ENCODE measurements at places on chromosomes 11 and 22.

DNA sequence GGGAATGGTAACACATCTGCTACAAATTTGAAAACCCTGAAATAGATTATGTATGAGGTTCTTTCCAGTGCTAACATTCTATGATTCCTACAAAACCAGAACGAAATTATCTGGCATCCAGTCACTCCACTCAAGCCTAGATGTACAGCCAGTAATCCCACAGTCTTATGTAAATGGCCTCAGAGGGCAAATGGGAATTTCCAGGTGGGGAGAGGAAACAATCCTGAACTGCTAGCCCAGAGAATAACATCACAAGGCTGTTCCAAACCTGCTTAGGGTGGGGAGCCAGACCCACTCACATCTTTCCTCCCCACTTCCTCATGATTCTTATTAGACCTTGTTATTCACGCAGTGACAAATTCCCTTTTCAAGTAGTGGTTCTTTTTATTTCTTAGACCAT, 3.5 kb downstream of the FIBIN start:
- no peak for DNase-seq

- DNase-seq = no peak
Observed at GRCh38 chr11:26065944-26066343, 266.0 kb upstream of the ANO3 start.

DNA sequence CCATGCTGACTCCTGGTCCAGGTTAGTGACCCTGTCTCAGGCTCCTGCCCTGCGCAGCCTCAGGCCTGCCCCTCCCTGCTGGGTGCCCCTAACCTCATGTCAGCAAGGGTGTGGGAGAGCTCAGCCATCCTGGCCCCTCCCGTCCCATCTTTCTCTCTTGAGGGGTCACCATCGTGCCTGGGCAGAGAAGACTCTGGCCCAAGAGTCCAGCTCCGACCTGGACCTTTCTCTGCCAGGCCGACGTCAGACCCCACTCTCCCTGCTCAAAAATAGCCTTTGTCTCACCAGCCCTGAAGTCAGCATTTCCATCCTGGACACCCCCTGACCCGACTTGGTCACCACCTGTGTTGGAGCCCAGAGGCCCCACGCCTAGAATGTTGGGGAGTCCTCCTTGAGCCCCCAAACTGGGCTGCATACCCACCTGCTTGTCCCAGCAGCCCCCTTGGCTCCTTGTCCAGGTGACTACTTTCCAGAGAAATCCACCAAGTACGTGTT, 4.9 kb downstream of the SCGB1C1 start:
- no peak for DNase-seq

GRCh38 chr11:788953-789940, 643 bp downstream of the CEND1 start:
- DNase-seq = no peak

GRCh38 chr11:92623055-92623454, 346.4 kb upstream of the MTNR1B start:
- no peak for DNase-seq

GRCh38 chr11:35313066-35313759, 106.1 kb downstream of the SLC1A2 start:
- no peak for DNase-seq

DNA sequence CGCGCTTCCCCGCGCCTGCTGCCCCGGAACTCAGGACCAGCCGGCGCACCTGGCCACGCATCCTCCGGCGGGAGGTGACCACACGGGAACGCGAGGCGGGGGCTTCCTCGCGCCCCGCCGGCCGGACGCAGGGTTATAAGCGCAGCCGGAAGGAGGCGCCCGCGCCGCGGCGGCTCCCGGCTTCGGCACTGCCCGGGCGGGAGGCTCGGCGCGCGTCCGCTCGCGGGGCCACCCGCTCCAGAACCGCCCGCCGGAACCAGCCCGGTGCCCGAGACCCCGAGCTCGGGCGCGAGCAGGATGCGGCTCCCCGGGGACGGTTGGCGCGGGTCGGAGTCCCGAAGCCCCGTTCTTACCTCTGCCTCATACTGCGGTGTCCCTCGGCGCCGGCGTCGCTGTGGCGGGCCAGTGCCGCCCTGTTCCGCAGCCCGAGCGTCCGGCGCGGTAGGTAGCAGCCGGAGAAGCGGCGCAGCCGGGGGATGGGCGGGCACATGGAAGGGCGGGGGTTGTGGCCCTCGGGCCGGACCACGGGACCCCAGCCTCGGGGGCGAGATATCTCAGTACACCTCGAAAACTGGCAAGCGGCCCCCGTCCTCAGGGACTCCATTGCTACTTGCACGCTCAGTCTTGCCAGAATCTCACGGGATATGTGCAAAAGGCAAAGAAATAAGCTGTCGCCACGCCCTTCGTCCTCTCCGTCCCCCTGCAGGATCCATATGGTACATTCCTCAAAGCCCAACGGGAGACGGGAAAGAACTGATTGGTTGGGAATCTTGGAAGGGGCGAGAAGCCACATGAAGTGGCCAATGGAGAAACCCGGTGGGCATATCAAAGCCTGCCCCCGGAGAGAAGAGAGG, 23.1 kb downstream of the MICAL3 start:
- peak; percentile 61 for DNase-seq

GRCh38 chr11:111193924-111194490, 51.5 kb upstream of the POU2AF2 start:
- DNase-seq = no peak

- no peak for DNase-seq
Observed at GRCh38 chr11:80916173-80916798, 1475.5 kb upstream of the TENM4 start.

- no peak for DNase-seq
Observed at GRCh38 chr11:125062218-125062930, 731 bp upstream of the SLC37A2 start.

GRCh38 chr11:75814363-75814676, 690 bp upstream of the UVRAG start:
- DNase-seq = no peak

DNA sequence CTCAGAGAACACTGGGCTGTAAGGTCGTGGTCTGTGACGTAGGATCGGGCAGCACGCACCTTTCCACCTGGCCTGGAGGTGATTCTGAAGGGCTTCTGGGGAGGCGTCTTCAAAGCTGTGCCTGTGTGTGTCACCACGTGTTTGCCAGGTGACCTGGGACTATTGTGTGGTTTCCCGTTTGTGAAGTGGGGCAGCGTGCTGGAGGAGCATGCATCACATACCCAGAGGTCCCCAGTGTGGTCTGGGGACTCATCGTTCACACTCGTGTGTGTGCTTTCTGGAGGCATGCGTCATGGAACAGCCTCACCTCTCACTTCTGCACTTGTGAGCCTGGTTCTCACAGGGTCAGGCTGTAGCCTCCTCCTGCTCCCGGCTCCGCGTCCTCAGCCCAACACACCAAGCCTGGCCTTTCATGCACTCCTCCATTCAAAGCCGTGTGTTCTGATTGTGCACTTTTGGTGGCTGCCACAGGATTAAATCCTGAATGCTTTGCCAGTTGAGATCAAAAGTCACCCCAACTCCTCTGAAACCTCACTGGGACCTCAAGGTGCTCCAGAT, 106.3 kb downstream of the KCNQ1OT1 start:
- DNase-seq = no peak

GRCh38 chr11:7546324-7546791, 32.6 kb downstream of the PPFIBP2 start:
- no peak for DNase-seq

GRCh38 chr11:111177037-111177871, 68.3 kb upstream of the POU2AF2 start:
- no peak for DNase-seq

GRCh38 chr11:126833065-126833464, 167.5 kb downstream of the KIRREL3 start:
- DNase-seq = no peak

DNA sequence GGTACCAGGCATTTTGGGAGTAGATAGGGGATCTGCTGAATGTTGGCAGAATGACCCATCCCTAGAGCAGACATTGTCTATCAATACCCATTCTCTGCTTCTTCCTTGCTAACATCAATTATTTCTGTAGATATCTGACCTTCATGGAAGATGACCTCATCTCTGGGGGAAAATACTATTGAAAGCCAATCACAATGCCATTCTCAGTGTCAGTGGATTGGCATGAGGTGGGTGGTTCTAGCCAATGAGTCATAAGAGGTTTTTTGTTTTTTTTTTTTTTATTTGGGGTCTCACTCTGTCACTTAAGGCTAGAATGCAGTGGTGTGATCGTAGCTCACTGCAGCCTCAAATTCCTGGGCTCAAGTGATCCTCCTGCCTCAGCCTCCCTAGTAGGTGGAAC, 42.5 kb downstream of the SNX19 start:
- DNase-seq = no peak

GRCh38 chr11:1480555-1481482, 5.8 kb downstream of the MOB2 start:
- no peak for DNase-seq

GRCh38 chr22:41517172-41518047, 26.9 kb downstream of the POLR3H start:
- DNase-seq = no peak

GRCh38 chr22:43013355-43014315, 1.3 kb downstream of the PACSIN2 start:
- DNase-seq = no peak

DNA sequence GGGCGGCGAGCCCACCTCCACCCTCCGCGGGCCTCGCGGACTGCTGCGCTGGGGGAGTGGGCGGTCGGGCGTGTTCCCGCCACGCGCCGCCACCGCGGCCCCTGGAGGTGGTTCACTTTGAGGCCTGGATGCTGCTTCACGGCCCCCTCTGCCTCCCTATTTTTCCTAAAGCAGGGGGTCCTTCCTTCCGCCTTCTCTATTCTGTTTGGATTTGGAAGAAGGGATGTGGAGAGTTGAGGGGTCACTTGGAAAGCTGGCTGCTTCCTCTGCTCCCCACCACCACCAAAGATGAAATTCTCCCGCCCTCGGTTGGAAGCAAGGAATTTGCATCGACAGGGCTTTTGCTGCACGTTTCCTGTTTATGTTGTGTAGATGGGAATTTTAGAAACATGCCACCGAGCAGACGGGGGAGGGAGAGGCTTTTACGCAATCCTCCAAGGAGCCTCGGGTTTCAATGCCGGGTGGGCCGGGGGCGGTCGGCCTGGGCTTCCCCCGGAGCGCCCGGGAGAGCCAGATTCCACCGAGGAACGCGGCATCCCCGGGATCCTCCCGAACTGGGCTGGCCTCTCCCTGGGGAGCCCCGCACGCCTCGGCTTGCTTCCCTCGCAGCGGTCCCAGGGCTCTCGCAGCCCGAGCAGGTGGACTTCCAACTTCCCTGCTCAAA, 403 bp upstream of the SBF2 start:
- no peak for DNase-seq

DNA sequence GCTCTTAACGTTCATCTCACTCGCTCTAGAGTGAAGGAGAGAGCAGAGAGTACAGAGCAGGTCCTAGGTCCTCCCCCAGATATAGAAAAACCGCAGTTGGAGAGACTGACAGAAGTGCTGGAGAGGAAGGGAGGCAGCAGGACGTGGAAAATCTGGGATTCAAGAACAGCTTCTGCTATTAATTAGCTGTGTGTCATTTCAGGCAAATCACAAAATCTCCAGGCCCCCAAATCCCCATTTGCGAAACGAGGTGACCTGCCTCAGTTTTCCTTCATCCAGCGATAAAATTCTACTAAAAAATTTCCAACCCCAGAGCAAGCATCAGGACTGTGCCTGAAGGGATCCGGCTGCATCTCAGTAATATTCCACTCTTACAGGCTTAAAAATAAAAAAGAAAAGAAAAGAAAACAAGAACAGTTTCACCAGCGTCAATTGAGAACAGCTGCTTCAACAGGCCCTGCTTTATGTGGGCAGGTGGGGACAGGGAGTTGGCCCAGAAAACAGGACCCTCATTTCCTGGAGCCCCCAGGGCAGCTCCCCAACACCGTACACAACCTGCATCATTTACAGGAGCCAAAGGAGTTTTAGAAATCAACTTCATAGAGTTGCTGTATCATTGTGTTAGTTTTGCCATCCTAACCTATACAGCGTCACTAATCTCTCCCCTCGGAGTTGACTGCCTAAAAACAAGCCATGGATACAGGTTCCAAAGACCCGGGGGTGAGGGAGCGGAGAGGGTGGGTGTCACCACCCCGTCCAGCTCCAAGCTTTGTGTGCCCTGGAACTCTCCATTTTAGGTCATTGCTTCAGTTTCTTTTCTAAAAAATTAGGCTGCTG, 2.3 kb upstream of the MALAT1 start:
- peak; percentile 7 for DNase-seq

- no peak for DNase-seq
Observed at GRCh38 chr11:120929664-120930154, 94.2 kb upstream of the TBCEL start.

DNA sequence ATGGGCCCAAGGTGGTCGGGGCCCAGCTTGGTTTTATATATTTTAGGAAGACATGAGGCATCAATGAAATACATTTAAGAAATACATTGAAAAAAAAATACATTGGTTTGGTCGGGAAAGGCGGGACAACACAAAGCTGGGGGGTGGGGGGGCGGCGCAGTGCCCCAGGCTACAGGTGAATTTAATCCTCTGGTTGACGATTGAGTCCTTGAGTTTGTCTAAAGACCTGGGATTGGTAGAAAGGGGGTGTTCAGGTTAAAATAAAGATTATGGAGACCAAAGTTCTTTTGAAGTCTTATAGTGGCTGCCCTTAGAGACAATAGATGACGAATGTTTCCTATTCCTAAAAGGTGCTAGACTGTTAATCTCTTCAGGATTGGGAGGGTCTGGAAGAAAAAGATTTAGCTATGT, 3.1 kb downstream of the IFITM1 start:
- no peak for DNase-seq

- no peak for DNase-seq
Observed at GRCh38 chr22:43880541-43880991, 11.2 kb downstream of the PNPLA5 start.

- no peak for DNase-seq
Observed at GRCh38 chr11:19307498-19307897, 66.8 kb upstream of the E2F8 start.
